ENCODE measurements at places on chromosomes 11 and 22. TPM values are rescaled to one million over a fixed set of nuclear protein-coding genes. Genes with fewer than 3 reads are reported as not detected.

DNA sequence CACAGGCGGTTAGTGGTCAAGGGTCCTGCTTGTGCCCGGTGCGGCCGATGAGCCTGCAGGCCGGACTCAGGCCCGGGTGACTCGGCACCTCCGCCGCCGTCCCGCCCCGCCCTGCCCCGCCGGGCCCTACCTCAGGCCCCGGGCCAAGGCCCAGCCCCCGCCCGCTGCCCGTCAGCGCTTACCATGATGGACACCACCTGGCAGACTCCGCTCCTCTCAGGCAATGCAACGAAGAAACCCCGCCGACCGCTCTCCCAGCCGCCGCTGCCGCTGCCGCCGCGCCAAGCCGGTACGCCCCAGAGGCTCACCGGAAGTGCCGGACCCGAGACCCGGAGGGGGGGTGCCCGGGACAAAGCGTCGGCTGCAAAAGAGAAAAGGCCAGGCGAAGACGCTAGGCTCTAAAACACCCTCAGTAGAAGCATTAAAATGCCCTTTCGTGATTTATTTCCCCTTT, at the start of gene UFD1:
UFD1 (minus strand) TSS at position 293 of the 454 bp plus-strand sequence; CDS start at position 185, 108 bp downstream.
- peak; percentile 77 for DNase-seq

DNA sequence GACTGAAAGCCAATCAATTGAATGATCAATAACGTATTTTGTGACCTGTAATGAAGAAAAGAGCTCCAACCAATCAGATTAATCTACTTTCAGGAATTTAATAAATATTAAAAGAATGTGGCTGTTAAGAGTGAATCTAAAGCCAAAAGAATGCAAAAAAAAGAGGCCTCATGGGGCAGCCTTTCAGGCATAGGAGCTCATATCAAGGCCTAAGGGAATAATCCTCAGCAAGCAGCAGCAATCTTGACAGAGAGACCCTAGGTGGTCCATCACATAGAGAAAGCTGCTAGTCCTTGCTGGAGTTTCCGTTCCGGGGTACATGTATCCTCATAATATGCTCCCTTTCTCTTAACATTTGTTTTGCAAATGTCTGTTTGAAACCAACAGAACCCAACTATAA, 313.1 kb upstream of the PITPNB start:
- DNase-seq, result no peak

DNA sequence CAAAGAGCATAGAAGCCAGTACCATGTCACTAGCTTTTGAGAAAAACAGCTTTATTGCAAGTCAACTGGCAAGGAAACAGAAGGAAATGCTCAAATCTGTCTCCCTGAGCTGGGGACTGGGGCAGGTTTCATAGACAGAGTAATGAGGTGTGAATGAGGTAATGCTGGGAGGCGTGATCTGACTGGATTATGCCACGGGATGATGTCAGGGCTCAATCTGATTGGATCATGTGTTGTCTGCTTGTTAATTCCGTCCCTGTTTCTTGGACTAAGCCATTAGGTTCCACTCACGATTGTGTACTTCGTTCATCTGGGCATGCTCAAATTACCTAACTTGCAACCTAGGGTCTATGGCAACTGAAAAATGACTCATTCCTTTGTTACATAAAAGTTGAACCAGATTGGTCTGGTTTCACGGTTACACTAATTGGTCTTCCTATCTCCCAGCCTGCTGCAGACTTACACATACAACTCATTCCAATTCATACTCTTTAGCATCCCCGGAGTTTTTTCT, 20.2 kb upstream of the OR10A5 start:
- DNase-seq, result no peak

DNA sequence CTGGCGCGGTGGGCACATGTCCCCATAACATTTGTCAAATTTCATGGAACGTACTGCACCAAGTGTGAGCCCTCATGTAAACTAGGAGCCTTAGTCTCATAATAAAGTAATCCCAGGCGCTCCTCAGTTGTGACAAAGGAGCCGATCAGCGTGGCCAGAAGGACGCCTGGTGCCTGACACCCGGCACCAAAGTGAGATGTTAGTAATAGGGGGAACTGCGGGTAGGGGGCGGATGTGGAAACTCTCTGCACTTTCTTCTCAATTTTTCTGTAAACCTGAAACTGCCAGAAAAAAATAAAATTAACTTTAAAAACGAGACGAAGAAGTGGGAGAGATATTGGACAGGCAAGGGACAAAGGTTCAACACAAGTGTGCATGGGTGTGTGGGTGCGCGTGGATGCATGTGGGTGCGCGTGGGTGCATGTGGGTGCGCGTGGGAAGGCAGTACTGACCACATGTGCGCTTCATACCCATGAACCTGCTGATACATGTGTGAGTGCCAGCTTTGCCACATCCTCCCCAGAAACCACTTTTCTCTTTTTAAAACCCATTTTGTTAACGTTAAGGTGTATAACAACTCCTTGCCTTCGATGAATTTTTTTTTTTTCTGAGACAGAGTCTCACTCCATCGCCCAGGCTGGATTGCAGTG, 55.4 kb upstream of the LINC01488 start:
- DNase-seq, result no peak

- DNase-seq, result peak; percentile 13
Observed at GRCh38 chr11:103892603-103893002, 143.8 kb upstream of the DDI1 start.

- DNase-seq, result no peak
Observed at GRCh38 chr11:68498321-68498720, 37.8 kb downstream of the PPP6R3 start.

DNA sequence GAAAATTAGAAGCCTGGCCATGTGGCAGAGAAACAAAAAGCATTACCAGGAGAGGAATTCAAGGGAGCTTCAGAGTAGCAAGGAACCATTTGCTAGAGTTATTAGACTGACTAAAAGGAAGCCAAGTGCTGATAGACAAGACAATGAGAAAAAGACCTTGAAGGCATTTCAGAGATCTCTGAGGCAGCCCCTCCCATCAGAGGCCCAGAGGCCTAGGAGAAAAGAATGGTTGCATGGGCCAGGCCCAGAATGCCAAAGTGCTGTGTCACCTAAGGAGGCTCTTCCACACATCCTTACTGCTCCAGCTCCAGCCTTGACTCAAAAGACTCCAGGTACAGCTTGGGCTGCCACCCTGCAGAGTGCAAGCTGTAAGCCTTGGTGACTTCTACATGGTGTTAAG, 61.8 kb upstream of the POU2AF2 start:
- no peak for DNase-seq

DNA sequence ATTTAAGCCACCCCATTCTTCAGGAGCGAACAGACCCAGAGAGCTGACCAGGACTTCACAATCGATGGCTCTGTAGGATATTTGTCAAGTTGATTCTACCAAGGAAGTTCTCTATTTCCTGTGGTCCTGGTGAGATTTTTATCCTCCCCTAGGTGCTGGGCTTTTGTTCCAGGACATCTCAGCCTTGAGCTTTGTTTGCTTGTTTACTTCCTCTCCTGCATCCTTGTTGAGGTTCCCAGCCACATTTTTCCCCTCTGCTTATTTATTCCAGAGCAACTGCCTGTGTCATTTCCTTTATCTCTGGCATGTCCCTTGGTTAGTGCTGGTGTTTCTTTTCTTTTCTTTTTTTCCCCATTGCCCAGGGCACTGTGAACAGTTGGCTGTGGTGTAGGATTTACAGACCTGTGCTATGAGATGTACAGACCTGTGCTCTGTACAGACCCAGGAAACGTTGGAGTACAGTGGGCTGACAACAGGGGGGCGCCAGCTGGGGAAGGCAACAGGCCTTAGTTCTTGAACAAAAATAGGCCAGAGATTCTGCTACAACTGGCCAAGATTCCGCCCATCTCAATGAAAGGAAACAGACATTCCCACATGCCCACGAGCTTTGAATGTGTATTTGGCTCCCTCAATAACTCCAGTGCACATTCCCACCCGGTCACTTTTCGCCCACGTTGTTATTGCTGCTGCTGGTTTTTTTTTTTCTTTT, 235.9 kb upstream of the DDI1 start:
- DNase-seq, result no peak

- DNase-seq, result no peak
Observed at GRCh38 chr11:31422703-31423102, 53.0 kb downstream of the DNAJC24 start.

DNA sequence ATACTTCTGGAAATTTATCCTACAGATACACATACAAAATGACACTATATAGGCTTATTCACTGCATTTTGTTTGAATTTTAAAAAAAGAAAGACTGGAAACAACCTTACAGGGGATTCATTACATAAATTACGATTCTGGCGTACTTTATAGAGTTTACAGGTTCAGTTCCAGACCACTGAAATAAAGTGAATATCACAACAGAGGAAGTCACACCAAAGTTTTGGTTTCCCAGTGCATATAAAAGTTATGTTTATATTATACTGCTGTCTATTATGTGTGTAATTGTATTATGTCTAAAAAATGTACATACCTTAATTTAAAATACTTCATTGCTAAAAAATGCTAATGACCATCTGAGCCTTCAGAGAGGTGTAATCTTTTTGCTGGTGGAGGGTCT, 62.0 kb downstream of the EMSY start:
- no peak for DNase-seq

GRCh38 chr11:73414977-73415651, 38.9 kb downstream of the RELT start:
- DNase-seq, result peak; percentile 43

DNA sequence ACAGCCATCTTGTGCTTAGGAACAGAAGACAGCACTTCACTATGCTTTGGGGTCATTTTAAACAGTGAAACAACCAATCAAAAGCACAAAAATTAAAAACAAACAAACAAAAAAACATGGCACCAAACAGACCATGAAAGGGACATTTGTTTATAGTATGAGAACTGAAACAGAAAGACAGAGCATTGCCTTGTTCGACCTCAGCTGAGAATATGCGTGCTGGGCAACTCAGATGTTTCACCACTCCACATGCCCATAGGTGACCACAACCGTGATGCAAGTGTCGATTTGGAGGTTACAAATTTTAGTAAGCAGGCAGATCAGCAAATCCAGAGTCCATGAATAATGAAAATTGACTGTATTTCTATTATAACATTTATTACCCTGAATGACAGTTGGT, 30.0 kb downstream of the NNMT start:
- no peak for DNase-seq

- no peak for DNase-seq
Observed at GRCh38 chr22:45284705-45285262, at the start of gene UPK3A. Gene UPK3A (plus strand): TSS chr22:45284949. CDS start chr22:45285014, 65 bp downstream.

GRCh38 chr11:121089566-121089965, 11.5 kb upstream of the TECTA start:
- no peak for DNase-seq

GRCh38 chr22:37242395-37242918, 1.6 kb downstream of the RAC2 start:
- DNase-seq, result no peak

GRCh38 chr11:131602431-131602830, 232.0 kb downstream of the NTM start:
- DNase-seq, result no peak

- DNase-seq, result no peak
Observed at GRCh38 chr11:30635401-30635989, 49.3 kb upstream of the MPPED2 start.

- peak; percentile 22 for DNase-seq
Observed at GRCh38 chr11:65003282-65003681, 6.5 kb upstream of the BATF2 start.

DNA sequence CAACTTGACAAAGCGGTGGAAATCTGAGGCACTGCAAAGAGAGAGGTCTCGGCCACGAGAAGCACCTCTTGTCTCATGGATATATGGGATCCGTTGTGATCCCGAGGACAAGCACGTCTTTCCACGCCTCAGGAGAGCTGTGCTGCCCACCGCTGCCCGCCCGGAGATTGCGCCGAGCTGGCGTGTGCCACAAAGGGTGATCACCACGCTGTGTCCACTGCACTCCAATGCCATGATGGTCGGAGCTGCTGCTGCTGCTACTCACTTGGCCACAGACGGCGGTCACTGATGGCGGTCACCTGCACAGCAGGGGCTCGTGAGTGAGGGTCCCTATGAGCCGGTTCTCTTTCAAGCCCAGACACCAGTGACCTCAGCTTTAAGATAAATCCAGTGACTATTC, 51.1 kb downstream of the SHANK2 start:
- no peak for DNase-seq

DNA sequence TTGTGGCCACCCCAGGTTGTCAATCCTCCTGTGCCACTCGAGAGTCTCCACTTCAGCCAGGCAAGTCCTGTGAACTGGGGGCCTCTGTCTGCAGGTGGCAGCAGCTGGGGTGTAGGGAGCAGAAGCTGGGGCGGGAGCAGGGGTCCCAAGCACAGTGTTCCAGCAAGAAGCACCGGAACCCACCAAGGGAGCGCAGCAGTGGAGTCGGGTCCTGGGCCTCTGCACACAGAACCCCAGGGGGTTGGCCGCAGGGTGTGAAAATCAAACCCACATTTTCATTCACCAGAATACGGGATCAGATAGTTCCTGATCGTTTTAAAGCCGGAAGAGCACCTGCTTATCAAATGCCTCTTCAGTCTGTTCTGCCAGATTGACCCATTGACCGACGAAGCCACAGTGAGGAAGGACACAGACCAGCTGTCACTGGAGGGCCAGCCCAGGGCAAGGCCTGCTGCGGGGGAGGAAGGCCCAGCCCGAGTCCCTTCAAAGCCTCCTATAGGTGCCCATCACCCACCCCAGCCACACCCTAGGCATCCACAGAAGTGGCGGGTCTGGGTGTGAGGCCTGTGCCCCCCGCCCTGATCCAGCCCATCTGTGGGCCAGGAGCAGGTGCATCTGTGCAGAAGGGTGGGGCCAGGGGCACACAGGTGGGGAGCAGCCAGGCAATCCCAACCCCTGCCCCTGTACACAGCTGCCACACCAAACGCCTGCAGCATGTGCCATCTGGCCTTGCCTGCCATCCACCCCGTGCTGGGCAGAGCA, 34.1 kb downstream of the RSPH14 start:
- DNase-seq, result no peak

- no peak for DNase-seq
Observed at GRCh38 chr11:2451336-2451735, 6.5 kb downstream of the KCNQ1 start.

DNA sequence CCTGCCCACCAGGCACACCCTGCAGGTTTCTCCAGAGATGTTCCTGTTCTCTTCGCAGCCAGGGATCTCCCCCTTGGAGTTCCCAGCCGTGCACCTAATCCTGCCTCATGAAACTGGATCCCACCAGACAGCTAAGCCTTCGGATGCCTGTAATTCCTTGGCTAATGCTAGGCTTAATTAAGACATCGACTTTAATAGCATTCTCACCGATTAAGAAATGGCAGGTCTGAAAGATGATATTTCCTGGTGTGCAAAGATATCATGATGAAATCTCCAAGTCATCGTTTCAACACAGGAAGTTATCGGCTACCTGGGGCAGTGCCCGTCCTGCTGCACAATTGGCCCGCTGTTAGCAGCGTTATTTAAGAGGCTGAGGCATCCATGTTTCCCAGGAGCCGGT, 41.5 kb upstream of the CCND1 start:
- no peak for DNase-seq

FLRT1 gene
- total RNA-seq, result not detected

MS4A4A gene
- total RNA-seq, result not detected

LRP4 gene
- 1.3 TPM for total RNA-seq

SCARF2 gene
- total RNA-seq, result 18.0 TPM

C11orf42 gene
- not detected for total RNA-seq

MUC5AC gene
- total RNA-seq, result not detected

SPI1 gene
- total RNA-seq, result not detected

MOGAT2 gene
- not detected for total RNA-seq

OR52N4 gene
- total RNA-seq, result not detected

ARVCF gene
- 6.4 TPM for total RNA-seq

CHRDL2 gene
- total RNA-seq, result not detected

OR52I2 gene
- total RNA-seq, result not detected

OR10G8 gene
- not detected for total RNA-seq

FAM118A gene
- total RNA-seq, result 9.6 TPM

GGTLC3 gene
- not detected for total RNA-seq

OR5I1 gene
- total RNA-seq, result not detected
